ENCODE measurements at places on chromosomes 16 and 17. TPM values are rescaled to one million over a fixed set of nuclear protein-coding genes. Genes with fewer than 3 reads are reported as not detected.

GRCh38 chr16:11250786-11251524, 5.0 kb downstream of the SOCS1 start:
- no peak for DNase-seq

Gene ATP6V0C
- 11.4 TPM for polyA plus RNA-seq

DNA sequence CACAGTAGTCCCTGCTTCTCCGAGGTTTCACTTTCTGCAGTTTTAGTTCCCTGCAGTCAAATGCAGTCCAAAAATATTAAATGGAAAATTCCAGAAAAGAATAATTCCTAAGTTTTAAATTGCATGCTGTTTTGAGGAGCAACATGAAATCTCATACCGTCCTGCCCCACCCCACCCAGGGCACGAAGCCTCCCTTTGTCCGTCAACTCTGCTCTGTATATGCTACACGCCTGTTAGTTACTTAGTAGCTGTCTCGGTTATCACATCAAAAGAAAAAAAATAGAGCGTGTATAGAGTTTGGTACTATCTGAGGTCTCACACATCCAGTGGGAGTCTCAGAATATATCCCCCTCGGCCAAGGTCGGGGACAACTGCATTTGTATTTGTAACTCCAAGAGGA, 129.4 kb upstream of the NOL11 start:
- no peak for DNase-seq

Gene SLC2A4
- not detected for polyA plus RNA-seq

DNA sequence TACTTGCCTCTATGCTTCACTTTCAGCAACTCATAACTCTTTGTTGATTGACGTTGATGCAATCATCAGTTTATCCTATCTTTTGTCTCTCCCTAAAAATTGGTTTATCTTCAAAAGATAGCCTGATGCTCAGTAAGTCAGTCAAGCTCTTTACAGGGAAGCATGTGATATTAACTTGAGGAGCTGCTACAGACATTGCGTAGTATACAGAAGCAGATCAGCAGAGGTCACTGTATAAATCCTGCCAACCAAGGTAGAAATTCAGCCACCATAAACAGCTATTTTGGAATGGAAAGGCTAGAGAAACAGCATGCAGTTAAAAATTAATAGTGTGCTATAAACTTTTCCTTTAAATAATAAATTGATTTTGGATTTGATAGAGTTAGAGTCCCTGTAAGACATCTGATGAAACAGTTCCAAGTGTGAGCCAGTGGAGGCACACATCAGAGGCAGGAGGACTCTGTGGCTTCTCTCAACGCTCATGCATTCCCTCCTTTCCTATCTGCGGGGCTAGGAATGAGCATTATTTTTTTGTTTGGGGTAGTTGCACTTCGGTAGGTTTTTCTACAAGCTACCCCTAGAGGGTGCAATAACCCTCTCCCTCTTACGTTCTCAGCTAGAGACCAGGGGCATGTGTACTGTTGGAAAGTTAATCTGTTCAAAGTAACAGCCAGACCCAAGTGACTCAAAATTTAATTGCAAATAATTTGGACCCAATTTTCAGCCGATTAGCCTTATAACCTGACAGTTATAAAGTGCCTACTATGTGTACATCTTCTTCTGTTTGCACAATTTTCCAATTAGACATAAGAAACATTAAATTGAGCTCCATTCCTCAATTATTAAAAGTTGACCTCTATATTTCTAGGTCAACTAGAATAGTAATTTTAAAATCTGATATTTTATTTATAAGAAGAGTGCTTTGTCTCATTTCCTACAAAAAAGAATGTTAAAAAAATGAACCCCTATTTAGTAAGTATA, 647.7 kb upstream of the SOX9 start:
- DNase-seq: peak; percentile 21

Gene ADAP2
- polyA plus RNA-seq: 4.2 TPM

GRCh38 chr17:50303051-50303450, 28.8 kb downstream of the TMEM92 start:
- DNase-seq: no peak

DNA sequence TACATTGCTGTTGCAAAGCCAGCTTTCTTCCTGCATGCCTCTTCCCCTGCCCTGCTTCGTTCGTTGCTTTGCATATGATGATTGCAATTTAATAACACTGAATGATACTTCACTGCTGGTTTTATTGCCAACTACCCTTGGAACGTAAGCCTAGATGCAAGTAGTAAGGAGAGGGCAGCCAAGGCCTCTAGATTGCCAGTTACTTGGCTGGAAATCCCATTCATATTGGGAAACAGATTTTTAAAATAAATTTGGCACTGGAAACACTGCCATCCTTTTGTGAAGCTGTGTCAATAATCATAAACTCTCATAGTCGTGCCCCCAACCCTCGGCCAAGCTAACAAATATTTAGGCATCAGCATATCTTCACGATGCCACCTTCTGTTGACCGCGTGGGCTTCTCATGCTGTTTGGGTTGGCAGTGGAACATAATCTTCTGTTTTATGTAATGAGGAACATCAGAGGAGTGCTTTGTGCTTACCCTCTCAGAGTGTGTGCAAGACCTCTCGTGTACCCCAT, 86.5 kb downstream of the MAP2K6 start:
- DNase-seq: no peak

DNA sequence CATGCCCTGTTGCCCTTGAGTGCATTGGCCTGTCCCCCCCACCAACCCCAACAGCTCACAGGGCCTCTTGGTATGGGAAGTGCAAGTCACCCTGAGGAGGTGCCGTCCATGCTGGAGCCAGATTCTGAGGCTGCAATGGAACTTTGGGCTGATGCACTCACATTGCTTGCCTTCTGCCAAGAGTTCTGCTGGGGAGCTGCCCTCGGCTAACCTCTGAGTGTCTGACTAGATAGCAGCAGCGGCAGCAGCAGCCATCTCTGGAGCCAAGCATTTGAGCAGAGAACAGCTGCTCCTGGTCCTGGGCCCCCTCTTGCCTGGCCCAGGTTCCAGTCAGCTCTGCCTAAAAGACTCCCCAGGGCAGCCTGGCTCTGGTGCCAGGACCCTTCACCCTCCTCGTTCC, 61.5 kb downstream of the GNAO1 start:
- DNase-seq: no peak

DNA sequence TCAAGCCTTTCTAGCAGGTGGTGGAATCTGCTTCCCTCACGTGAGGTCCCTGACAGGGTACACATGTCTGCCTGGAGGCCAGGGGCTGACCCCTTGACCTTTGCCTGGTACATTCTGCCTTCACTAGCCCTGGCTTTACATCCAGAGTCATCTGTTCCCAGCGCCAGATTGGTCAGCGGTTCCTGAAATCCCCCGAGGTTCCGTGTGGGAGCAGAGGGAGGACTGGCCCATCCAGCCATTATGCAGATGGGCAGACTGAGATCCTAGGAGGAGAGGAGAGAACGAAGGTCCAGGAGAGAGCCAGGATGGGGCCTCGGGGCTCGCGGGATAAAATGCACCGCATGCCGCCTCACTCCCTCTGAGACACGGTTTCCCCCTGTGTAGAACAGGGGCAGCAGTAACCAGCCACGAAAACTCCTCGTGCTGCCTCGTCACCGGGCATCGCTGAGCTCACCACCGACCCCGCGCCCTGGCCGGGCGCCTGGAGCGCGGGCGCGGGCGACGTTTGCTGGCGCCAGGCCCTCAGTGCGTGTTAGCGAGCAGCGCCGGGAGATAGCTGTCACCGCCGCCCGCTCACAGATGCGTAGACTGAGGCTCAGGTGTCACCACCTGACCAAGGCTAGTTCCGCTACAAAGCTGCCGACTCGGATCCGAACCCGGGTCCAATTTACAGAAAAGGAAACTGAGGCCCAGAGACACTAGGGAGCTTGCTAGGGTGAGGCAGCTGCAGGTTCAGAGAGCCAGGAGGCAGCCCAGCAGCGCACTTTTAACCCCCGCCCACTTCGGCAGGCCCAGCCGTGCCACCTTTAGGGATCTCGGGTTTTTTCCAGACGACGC, 811 bp upstream of the MAP2K3 start:
- DNase-seq: no peak

DNA sequence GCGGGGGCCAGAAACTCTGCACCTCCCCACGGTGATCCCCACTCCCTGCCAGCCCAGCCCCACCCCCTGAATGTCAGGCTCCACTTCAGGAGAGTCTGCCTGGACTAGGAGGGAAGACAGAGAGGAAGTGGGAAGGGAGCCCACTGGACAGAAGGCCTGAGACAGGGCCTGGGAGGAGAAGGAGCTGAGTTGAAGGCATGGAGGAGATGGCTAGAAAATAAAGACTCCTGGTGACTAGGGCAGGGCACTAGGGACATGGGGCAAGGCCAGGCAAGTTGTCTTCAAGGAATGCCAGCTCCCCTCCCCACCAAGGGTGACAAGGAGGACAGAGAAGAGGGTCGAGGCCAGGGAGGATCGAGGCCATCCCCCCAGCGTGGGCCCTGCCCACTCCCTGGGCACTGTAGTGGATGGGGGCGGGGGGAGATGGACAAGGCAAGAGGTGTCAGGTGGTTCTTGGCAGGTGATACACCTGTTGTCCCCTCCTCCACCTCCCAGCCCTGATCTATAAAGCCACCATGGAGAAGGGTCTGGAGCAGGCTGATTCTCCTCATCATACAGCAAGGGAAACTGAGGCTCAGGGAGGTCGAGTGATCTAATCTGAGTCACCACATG, 19.7 kb downstream of the SRCIN1 start:
- DNase-seq: no peak

DNA sequence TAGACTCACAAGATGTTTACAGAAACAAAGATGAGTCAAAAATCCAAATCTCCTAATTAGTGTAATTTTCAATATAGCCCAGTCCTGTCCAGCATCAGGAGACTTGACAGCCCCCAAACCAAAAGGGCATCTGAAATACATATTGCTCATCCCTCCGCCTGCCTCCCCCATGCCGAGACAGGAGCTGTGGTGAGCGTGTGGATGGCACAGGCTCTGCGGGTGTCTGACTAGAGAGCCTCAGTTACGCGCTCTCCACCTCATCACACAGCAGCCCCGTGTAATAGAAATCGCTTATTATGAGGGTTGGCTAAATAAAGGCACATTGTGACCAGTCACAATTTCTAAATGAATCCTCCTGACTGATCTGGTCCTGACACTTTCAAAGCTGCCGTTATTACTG, 43.1 kb upstream of the CBLN1 start:
- DNase-seq: no peak

GRCh38 chr17:64270885-64271284, 7.8 kb upstream of the TEX2 start:
- DNase-seq: no peak

- DNase-seq: no peak
These were observed 116.8 kb upstream of the SOX9 start for GRCh38 chr17:72004011-72004427.

All from keratinocyte (primary cell).